ENCODE measurements at places on chromosomes 5 and 9. TPM values are rescaled to one million over a fixed set of nuclear protein-coding genes. Genes with fewer than 3 reads are reported as not detected.
A peak's percentile ranks its signal among the peaks of the same experiment; 100 is the strongest.

GRCh38 chr9:113005777-113006176 lies 6.2 kb downstream of the ZNF883 start:
- no peaks in the 10 kb centered on the region for H3K36me3 ChIP-seq
- H3K4me3 ChIP-seq = no peak overlapping the region
- DNase-seq = no peak
- H3K4me1 ChIP-seq = no peaks in the 10 kb centered on the region
- H3K27me3 ChIP-seq = no peaks in the 10 kb centered on the region

GRCh38 chr5:106680330-106680729 lies 990.4 kb downstream of the EFNA5 start:
- H3K27ac ChIP-seq = no peak overlapping the region
- no peak for DNase-seq
- H3K27me3 ChIP-seq = no peaks in the 10 kb centered on the region
- H3K4me3 ChIP-seq = no peak overlapping the region
- no peaks in the 10 kb centered on the region for H3K36me3 ChIP-seq

GRCh38 chr5:133398646-133399101 lies 213.7 kb downstream of the FSTL4 start:
- H3K27me3 ChIP-seq = peaks cover 22% of the 10 kb centered on the region
- no peak overlapping the region for H3K4me3 ChIP-seq
- H3K27ac ChIP-seq = peak overlapping the region; percentile 53
- peaks cover 14% of the 10 kb centered on the region for H3K4me1 ChIP-seq
- DNase-seq = no peak

GRCh38 chr9:23441275-23441674 lies 384.8 kb downstream of the ELAVL2 start:
- no peaks in the 10 kb centered on the region for H3K27me3 ChIP-seq
- DNase-seq = no peak
- no peak overlapping the region for H3K4me3 ChIP-seq
- H3K4me1 ChIP-seq = no peaks in the 10 kb centered on the region
- H3K27ac ChIP-seq = no peak overlapping the region

- no peaks in the 10 kb centered on the region for H3K36me3 ChIP-seq
- H3K4me3 ChIP-seq = no peak overlapping the region
- DNase-seq = no peak
- H3K4me1 ChIP-seq = peaks cover 2% of the 10 kb centered on the region
These were observed 51.0 kb upstream of the IL17B start for GRCh38 chr5:149429839-149430721.

DNA sequence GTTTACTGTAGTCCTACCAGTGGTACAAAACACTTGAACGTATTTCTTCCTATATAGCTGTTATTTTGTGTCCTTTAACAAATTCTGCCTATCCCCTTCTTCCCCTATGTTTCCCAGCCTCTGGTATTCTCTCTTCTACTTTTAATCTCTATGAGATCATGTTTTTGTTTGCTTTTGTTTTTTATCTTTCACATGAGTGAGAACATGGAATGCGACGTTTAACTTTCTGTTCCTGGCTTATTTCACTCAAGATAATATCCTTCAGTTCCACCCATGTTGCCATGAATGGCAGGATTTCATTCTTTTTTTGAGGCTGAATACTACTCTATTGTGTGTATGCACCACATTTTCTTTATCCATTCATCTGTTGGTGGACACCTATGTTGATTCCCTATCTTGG lies 634.4 kb upstream of the WWC1 start:
- H3K27me3 ChIP-seq = no peaks in the 10 kb centered on the region
- H3K36me3 ChIP-seq = no peaks in the 10 kb centered on the region
- no peaks in the 10 kb centered on the region for H3K4me1 ChIP-seq
- H3K4me3 ChIP-seq = no peak overlapping the region

- H3K4me3 ChIP-seq = no peak overlapping the region
- H3K4me1 ChIP-seq = peaks cover 3% of the 10 kb centered on the region
- no peaks in the 10 kb centered on the region for H3K36me3 ChIP-seq
- DNase-seq = no peak
These were observed 146.3 kb downstream of the SNX18 start for GRCh38 chr5:54663866-54664265.

- H3K4me1 ChIP-seq = no peaks in the 10 kb centered on the region
- H3K36me3 ChIP-seq = no peaks in the 10 kb centered on the region
- no peak for DNase-seq
- no peak overlapping the region for H3K27ac ChIP-seq
- peaks cover 12% of the 10 kb centered on the region for H3K27me3 ChIP-seq
- no peak overlapping the region for H3K4me3 ChIP-seq
These were observed 285.3 kb downstream of the ENC1 start for GRCh38 chr5:74355041-74355824.

DNA sequence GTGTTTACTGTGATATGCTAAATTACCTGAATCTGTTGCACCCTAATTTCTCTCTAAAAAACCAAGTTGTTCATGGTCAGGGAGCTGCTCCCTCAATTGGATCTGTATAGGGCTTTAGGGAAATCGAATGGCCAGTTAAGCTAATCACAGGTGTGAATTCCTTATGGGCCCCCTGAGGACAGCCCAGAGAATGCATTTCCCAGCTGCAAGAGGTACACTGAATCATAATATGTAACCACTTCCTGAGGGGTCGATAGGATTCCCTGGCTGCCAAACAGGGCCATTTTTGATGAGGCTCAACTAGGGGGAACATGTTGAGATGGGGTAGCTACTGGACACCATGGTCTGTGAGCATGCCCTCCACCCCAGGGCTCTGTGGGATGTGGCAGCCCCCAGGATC lies 478.6 kb downstream of the CCDC171 start:
- H3K4me1 ChIP-seq = no peaks in the 10 kb centered on the region
- no peak overlapping the region for H3K4me3 ChIP-seq
- DNase-seq = no peak

- peaks cover 8% of the 10 kb centered on the region for H3K27me3 ChIP-seq
- H3K27ac ChIP-seq = peak overlapping the region; percentile 27
- DNase-seq = peak; percentile 34
- peaks cover 11% of the 10 kb centered on the region for H3K4me1 ChIP-seq
These were observed 753 bp downstream of the FANCC start for GRCh38 chr9:95316794-95317118.

DNA sequence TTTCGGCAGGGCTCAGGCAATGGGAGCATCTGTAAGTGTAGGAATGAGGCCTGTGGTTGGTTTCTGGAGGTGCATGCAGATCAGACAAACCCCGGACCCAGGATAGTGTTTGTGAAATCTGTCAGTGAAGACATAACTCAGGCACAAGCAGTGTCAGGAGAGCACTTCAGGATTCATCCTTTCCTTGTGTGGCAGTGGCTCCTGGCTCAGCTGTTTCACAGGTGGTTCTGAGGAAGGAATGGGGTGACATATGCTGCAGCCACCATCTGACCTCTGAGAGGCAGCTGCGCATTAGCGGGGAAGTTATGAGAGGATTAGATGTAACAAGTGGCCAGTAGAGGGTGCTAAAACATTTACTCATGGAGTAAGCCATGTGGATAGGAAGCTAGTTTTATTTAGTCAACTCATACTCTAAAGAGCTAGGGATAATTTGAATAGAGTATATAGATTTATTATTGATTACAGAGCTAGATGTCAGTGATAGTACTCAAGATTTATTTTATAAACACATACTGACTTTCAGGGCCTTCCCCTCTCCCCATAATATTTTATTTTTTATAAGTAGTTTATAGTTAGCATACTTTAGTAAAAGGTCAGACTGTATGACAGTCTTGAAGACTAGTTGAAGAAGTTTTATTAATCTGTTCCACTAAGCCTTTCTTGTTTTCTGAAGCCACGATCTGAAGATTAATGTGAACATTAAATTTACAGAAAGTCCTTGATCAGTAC lies 28.4 kb downstream of the NNT start:
- peaks cover 25% of the 10 kb centered on the region for H3K4me1 ChIP-seq
- no peaks in the 10 kb centered on the region for H3K27me3 ChIP-seq
- no peak overlapping the region for H3K4me3 ChIP-seq
- peak overlapping the region; percentile 62 for H3K27ac ChIP-seq
- H3K36me3 ChIP-seq = peaks cover 19% of the 10 kb centered on the region
- DNase-seq = no peak

- H3K27me3 ChIP-seq = no peaks in the 10 kb centered on the region
- H3K36me3 ChIP-seq = no peaks in the 10 kb centered on the region
- H3K4me1 ChIP-seq = peaks cover 5% of the 10 kb centered on the region
- DNase-seq = no peak
These were observed 74.2 kb downstream of the WWC1 start for GRCh38 chr5:168365581-168366081.

GRCh38 chr9:121122246-121123032 lies 47.7 kb downstream of the CNTRL start:
- H3K4me3 ChIP-seq = peak overlapping the region; percentile 94
- H3K27ac ChIP-seq = peak overlapping the region; percentile 94
- peaks cover 6% of the 10 kb centered on the region for H3K36me3 ChIP-seq
- peaks cover 36% of the 10 kb centered on the region for H3K4me1 ChIP-seq
- H3K27me3 ChIP-seq = no peaks in the 10 kb centered on the region

DNA sequence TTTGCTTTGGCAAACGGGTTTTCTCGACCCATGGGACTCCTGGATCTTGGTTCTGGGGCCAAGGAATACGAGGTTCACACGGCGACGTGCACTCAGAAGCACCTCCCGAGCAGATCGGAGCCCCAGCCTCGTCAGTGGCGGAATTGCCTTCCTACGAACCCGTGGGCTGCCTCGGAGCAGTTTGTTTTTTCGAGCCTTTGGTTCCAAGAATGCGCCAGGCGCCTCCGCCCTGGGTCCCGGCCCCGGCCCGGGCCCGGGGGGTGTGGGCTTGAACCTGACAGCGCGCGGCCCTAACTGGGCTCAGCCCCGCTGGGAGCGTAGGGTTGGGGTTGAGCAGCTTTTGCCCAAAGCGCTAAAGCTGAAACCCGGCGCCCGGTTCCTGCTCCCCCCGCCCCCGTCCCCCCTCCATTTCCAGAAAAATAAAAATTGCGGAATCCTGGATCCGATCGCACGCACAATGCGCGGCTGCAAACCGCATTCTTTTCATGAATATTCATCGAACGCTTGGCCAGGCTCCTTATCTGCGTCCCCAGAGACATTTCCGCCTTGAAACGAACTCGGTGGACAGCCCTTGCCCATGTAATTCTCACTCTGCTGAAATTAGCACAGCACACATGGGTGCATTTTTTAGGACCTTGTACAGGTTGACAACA lies 1.0 kb downstream of the BASP1 start:
- peaks cover 2% of the 10 kb centered on the region for H3K36me3 ChIP-seq
- H3K4me1 ChIP-seq = peaks cover 5% of the 10 kb centered on the region
- H3K27ac ChIP-seq = no peak overlapping the region
- no peak for DNase-seq
- peaks cover 32% of the 10 kb centered on the region for H3K27me3 ChIP-seq
- H3K4me3 ChIP-seq = peak overlapping the region; percentile 67

- no peaks in the 10 kb centered on the region for H3K4me1 ChIP-seq
- no peak overlapping the region for H3K27ac ChIP-seq
- peaks cover 14% of the 10 kb centered on the region for H3K27me3 ChIP-seq
- H3K36me3 ChIP-seq = peaks cover 2% of the 10 kb centered on the region
- no peak for DNase-seq
These were observed 90.1 kb downstream of the ZFAND5 start for GRCh38 chr9:72274916-72275315.

DNA sequence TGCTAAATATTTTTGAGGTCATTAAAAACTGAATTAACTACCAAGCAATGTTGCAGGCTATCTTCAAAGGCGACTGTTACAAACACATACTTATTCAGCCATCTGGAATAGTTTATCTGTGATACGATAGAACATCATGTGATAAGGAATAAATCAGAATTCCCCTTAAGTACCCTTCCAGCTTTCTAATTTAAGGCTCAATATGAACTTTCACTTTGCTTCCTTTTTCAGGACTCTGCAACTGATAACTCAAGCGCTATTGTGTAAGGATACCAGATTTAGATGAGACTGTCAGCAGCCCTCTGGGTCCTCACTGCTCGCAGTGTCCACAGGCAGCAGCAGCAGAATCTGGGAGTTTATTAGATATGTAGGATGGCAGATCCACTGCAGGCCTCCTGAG lies 416.3 kb downstream of the SPATA31D1 start:
- H3K4me1 ChIP-seq = no peaks in the 10 kb centered on the region
- H3K27me3 ChIP-seq = no peaks in the 10 kb centered on the region
- no peak for DNase-seq
- H3K4me3 ChIP-seq = no peak overlapping the region

GRCh38 chr9:1440256-1440655 lies 390.1 kb downstream of the DMRT2 start:
- H3K36me3 ChIP-seq = peaks cover 2% of the 10 kb centered on the region
- DNase-seq = no peak
- no peak overlapping the region for H3K27ac ChIP-seq
- H3K4me3 ChIP-seq = no peak overlapping the region
- peaks cover 20% of the 10 kb centered on the region for H3K27me3 ChIP-seq

DNA sequence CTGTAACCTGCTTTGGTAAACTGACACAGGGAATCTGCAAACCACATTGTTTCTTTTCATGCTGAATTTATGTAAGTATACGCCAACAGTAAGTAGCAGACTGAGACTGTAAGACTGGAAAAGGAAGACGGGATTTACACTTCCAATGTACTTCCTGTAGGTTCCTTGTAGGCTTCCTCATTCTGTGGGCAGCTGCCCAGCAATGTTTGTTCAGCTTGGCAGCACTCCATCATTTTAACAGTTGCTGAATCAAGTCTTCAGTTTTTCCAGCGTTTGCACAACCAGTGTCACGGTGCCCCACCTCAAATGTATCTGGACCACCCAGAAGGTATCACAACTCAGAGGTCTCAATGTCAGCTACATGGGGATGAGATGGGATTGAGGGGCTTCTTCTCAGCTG lies 232.6 kb downstream of the PRDM9 start:
- no peaks in the 10 kb centered on the region for H3K27me3 ChIP-seq
- H3K4me3 ChIP-seq = no peak overlapping the region
- no peaks in the 10 kb centered on the region for H3K36me3 ChIP-seq
- no peaks in the 10 kb centered on the region for H3K4me1 ChIP-seq

GALT gene
- 208 TPM for total RNA-seq

MCCC2 gene
- total RNA-seq = 30.1 TPM

GNG10 gene
- total RNA-seq = 5.3 TPM

BASP1 gene
- total RNA-seq = 1.4 TPM

IL31RA gene
- not detected for total RNA-seq

NUTM2G gene
- not detected for total RNA-seq

MOB3B gene
- 0.57 TPM for total RNA-seq

TIMD4 gene
- total RNA-seq = 1.5 TPM

All from T-helper 17 cell (primary cell).